NB4 (cell line): ENCODE measurements at places on chromosomes 12 and 14.

GRCh38 chr12:78880078-78880477 lies 15.5 kb downstream of the SYT1 start:
- no peak for DNase-seq

DNA sequence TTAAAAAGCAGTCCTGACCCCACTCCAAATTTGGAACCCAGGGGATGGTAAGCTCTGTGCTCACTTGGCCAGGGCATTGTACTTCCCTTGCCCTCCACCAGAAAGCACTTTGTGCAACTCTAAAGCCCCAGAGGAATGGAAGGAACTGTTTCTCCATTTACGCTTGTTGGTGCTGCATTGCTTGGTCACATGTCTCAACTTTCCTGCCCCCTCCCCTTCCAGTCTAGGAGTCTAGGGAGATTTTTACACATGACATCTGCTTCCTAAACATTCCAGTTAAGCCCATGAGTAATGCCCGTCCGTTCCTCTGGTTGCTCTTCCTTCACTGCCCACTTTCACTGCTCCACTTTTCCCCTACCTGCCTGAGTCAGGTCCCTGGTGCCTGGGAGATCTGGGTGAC lies 92.6 kb upstream of the MAP1LC3B2 start:
- peak; percentile 54 for DNase-seq

DNA sequence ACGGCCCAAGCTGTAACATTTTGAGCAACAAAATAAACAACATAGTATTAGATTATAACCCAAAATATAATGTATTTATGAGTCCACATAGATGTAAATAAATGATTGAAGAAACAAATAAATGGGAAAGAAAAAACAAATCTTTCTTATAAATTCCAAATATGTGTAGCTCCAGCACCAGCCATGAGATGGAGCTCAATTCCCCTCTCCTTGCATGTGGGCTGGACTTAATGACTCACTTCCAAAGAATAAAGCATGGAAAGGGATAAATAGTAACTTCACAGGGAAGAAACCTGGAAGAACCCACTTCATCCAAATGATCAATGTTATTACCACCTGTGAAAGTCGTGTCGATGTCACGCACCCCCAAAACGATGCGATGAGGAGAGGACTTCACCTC lies 158.8 kb downstream of the RPAP3 start:
- DNase-seq = no peak

GRCh38 chr12:124352839-124353238 lies 57.9 kb downstream of the RFLNA start:
- no peak for DNase-seq

- no peak for DNase-seq
These were observed 255.0 kb downstream of the PAWR start for GRCh38 chr12:79435742-79436141.

GRCh38 chr12:79151956-79152355 lies 287.4 kb downstream of the SYT1 start:
- no peak for DNase-seq

- DNase-seq = peak; percentile 52
These were observed 85.3 kb downstream of the B4GALNT3 start for GRCh38 chr12:544941-545635.

DNA sequence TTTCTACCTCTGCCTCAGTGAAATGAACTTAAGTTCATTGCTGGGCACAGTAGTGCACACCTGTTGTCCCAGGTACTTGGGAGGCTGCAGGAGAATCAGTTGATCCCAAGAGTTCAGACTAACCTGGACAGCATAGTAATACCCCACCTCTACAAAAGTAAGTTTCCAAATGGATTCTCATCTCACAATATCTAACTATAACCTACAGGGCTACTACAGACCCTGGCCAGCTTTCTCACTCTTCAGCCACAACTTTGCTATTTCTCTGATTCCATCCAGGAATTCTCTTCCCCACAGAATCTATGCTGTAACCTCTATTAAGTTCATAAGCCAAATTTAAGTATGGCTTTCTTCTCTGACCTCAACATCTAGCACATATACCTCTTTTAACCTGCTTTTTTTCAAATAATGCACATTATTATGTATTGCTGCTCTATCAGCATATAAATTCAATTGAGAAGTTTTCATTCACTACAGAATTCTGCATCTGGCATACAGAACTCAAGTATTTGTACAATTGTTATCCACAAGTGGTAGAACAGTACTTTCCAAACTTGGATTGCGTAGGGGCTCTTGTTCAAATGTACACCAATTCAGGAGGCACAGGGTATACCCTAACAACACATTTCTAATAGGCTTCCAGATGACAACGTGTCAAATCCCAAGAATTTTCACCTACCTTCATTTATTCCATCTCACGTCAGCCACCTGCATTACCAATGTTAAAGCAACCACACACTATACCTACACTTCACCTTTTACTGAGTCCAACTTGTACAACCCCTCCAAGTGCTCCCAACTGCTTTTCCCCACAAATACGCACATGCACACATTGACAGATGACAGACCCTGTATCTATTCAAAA lies 3.8 kb downstream of the RPS29 start:
- DNase-seq = no peak

DNA sequence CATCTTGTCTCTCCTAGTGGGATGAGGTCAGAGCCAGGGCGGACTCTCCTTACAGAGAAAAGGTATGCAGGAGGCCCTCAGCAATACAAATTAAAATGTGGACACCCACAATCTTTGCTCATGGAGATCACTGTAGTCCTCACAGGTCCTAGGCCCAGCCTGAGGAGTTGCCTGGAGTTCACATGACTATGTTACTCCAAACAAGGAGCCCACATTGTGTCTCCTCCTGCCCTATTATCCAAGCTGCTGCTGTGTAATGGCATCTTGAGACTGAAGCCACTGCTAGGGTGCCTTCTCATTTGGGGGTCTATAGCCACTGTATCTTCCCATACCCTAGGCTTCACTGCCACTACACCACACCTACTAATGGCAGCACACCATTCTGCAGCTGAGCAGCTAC lies 11.0 kb downstream of the OR4K1 start:
- DNase-seq = no peak

- DNase-seq = peak; percentile 73
These were observed 139.1 kb downstream of the SPTSSA start for GRCh38 chr14:34322940-34323418.

- DNase-seq = no peak
These were observed 404.0 kb upstream of the ATP2B1 start for GRCh38 chr12:90112666-90113065.

DNA sequence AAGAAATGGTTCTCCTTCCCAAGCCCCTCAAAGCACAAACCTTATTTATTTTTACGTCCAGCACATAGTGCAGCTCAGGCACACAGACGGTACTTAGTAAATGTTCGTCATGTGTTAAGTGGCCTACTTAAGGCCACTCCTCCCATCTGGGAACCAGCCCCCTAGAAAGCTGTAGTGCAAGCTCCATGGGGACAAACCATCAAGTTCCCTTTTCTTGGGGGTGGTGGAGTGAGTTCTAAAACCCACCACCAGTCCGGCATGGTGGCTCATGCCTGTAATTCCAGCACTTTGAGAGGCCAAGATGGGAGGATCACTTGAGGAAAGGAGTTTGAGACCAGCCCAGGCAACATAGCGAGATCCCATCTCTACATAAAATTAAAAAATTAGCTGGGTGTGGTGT lies 49.4 kb downstream of the PITPNM2 start:
- peak; percentile 80 for DNase-seq

DNA sequence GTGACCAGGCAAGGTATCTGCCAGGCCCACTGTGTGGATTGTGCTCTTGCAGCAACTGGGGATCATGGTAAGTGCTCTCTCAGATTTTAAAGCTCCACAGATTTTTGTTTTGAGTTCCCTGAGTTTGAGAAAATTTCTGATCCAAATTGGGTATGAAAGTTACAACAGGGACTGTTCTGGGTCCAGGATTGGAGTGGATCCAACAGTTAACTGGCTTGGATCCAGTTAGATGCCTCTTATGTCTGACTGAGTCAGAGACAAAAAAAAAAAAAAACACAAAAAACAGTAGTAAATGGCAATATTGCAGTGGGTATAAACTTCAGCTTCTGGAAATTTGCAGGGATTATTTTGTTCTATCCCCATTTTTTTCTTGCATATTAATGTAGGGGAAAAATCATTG lies 598.8 kb downstream of the C12orf50 start:
- no peak for DNase-seq

DNA sequence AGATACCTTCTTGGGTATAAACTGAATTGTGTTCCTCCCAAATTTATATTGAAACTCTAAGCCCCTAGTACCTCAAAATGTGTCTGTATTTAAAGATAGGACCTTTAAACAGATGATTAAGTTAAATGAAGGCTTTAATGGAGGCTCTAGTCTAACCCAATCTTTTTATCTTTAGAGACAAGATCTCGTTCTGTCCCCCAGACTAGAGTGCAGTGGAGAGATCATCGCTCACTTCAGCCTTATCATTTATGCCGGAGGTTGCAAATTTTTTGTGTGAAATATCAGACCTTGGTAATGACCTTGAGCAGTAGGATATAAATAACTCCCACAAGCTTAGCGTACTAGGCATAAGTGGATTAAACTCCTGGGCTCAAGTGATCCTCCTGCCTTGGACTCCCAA lies 81.8 kb downstream of the C14orf132 start:
- DNase-seq = no peak

DNA sequence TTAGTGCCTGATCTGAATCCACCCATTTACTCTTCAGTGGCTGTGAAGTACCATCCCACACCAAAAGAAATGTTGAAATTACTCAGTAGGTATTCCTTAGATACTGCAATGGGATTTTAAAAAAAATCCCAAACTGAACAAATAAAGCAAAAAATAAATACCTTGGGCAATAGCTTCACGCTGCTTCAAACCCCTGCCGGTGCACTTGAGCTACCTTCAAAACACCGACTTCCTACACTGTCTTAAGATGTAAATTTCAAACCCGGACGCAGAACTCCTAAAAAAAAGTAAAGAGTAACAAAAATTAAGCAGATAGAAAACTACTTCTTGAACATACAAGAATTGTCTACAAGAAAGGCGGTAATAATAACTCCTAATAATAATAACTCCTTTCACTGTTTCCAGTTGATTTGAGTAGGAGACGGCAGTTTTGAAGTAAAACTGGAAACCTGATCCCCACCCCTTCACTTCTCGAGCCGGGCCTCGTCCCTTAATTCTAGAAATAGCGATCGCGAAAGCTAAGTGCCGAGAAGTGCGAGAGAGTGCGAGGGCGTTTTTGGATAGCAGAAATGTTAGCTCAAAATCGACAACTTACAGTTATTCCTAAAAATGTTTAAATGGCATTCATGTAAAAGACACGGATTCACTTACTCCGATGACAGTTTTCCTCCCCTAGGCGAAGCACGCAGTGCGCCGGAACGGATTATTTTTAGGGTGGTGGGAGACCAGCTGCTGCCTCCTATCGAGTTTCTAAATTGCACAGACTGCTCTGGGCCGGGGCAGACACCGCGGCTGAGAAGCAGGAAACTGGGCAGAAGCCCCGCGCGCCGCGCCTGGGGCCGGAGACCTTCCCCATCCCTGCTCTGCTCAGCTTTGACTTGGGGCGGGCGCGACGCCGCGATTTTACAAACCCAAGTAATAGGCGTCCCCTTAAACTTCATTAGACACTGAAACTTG lies at the start of gene ABCC9:
ABCC9 (minus strand) TSS at position 878 of the 957 bp plus-strand sequence. CDS start 4,752 bp downstream, outside the sequence.
- no peak for DNase-seq

GRCh38 chr12:90102957-90103652 lies 394.5 kb upstream of the ATP2B1 start:
- peak; percentile 64 for DNase-seq

GRCh38 chr14:58793131-58793740 lies 155.5 kb downstream of the DACT1 start:
- DNase-seq = no peak

- DNase-seq = peak; percentile 6
These were observed 13.1 kb downstream of the RERG start for GRCh38 chr12:15208140-15208539.

GRCh38 chr14:99253890-99254289 lies 18.1 kb downstream of the BCL11B start:
- no peak for DNase-seq

GRCh38 chr12:82870771-82871377 lies 184.2 kb downstream of the TMTC2 start:
- no peak for DNase-seq

DNA sequence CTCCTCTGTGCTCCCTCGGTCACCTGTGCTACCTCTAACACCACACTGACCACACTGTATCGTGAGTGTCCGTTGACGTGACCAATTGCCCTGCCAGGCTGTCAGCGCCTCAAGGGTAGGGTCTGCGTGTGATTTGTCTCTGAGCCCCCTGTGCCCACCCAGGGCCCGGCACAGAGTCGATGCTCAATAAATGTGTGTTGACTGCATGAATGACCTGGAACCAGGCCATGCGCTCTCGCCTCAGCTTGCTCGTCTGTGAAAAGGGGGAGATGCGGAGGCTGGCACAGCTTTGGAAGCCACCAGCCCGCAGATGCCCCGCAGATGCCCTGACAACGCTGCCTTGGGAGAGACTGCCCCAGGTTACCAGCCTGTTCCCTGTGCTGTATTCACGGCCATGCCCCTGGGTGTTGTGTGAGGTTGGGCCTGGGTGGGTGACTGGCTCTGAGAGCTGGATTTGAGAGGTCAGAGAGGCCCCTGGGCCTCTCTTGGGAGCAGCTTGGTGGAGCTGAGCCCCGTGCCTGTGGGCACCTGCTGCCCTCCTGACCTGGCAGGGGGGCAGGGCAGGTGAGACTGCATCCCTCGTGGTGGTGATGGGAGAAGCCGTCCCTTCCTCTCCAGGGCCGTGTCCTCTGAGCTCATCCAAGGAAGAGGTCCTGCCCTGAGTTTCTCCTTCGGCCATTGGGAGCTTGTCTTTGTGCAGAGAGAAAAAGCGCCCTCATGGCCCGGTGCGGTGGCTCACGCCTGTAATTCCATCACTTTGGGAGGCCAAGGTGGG lies 43.2 kb downstream of the CYP46A1 start:
- DNase-seq = no peak

GRCh38 chr12:123908884-123909725 lies 63.5 kb downstream of the CCDC92 start:
- DNase-seq = no peak

- no peak for DNase-seq
These were observed 23.2 kb downstream of the NGDN start for GRCh38 chr14:23492618-23493272.

DNA sequence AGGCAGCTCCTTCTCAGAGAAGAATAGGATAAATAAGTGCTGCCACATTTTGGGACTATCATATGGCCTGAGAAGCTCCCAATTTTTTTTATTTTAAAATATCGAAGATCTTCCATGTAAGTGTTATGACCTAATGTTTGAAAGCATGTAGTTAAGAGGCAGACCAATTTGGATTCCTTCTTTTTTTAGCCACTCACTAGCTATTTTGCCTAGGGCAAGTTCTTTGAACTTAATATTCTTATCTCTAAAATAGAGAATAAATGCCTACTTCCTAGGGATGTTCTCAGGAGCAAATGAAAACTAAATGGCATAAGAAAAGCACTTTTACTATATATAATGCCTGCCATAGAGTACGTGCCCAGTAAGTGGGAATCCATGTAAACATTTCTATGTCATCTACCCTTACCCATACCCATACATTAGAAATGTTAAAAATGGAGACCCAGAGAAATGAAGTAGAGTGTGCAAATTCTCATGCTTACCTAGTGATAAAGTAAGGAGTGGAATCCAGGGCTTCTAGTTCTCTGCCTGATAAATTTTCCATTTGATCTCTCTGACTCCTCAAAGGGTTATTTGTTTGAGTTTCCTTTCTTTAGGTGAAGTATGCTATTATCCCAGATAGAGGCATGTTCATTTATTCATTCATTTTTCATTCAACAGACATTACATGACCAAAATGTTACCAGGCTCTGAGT lies 148.3 kb downstream of the TGFB3 start:
- no peak for DNase-seq
